ENCODE measurements at places on chromosomes 12 and 14. TPM values are rescaled to one million over a fixed set of nuclear protein-coding genes. Genes with fewer than 3 reads are reported as not detected.

Gene ARHGEF25
- 25.7 TPM for total RNA-seq

GRCh38 chr12:121451961-121452339 is 52.0 kb downstream of the RNF34 start:
- no peak for DNase-seq

Gene TAMALIN
- 5.4 TPM for total RNA-seq

GRCh38 chr12:121238604-121239350 is 28.8 kb downstream of the P2RX4 start:
- DNase-seq: no peak

DNA sequence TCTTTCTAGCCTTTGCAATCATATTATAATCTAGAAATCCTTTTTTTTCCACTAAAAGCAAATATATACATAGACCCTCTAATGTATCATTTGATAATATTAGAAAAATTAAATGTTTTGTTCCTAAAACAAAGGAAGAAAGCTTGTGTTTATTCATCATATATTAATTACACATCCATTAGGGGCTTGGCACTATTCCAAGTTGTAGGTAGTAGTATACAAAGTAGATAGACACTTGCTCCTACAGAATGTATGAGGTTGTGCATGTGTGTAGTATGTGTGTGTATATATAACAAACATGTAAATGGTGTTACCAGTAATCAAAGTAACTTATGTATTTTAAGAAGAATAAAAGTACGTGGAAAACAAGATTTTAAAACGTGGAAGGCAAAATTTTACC is 15.0 kb upstream of the KCNMB4 start:
- no peak for DNase-seq

DNA sequence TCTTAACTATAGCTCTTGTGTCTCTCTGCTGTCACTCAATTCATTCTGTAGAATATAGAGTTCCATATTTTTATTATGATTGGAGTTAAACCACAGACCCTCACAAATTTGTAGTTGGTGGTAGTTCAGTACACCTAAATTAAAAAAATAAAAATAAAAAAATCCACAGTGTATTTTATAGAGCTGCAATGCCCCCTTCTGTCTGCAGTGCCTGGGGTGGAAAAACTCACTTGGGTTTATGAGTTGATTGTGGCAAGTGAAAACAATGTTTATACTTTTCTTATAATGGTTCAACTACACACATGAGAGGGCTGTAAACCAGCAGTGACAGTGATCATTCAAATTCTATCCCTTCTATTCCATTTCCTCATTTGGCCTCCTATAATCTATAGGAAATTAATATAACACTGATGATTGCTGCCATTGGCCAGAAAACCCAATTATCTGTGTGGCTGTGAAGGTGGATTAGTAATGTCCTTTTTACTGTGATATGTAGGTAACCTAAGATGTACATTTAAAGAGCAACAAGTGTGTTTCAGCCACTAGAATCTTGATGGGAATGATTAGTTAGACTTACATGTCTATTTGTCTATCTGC is 166.9 kb upstream of the LRIG3 start:
- no peak for DNase-seq

Gene KRT1
- 0.64 TPM for total RNA-seq

- DNase-seq: no peak
Observed at GRCh38 chr14:73223049-73223448, 14.3 kb upstream of the PAPLN start.

DNA sequence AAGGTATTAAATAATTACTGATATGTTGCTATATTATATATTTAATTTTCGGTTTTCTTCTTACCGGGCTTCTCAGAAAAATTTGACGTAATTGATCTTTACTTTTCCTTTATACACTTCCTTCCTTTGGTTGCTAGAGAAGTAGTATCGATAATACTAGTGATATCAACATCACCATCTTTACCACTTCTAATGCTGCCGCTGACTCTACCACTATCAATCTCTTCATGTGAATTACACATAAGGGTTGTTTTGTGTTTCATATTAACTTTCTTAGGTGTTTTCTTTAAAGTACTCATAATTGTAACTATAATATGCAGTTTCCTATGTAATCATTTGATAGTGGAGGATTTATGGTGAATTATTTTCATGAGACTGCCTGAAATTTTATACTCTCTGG is 30.9 kb upstream of the KLRF1 start:
- DNase-seq: no peak

Gene GLIPR1L1
- not detected for total RNA-seq

GRCh38 chr14:65745396-65746190 is 333.1 kb downstream of the FUT8 start:
- DNase-seq: no peak

DNA sequence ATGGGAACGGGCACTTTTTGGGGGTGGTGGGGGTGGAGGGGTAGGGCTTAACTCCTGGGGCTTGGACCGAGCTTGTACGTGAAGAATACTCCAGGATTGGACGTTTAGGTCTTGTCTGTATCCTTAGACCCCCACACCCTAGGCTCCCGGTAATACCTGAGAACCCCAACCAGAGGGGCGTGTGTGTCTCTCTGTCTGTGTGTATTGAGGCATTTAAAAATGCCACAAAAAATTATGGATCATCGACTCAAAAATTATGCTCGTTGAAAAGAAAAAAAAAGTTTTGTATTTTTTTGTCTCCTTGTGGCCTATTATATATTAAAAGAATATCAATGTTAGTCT is 459 bp downstream of the PPFIBP1 start:
- DNase-seq: no peak

DNA sequence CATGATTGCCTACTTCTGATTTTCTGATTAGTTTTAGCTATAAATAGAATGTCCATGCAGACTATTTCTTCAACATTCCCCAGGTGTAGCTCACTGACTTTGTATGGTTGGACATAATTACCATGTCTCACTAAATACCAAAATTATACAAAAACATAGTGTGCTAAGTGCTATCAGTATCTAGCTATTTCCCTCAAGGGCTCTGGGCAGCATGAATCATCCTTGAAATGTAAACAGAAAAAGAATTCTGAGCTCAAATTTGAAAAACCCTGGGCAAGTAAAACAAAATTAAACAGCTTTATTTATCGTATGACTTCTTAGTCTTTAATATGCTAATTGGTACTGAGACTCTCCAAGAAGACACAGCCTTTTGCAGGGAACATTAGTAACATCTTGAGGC is 82.9 kb downstream of the SPATA7 start:
- no peak for DNase-seq

Gene ALDH1L2
- 7.0 TPM for total RNA-seq

Gene CYP46A1
- total RNA-seq: 6.1 TPM

GRCh38 chr12:47316609-47317049 is 236.9 kb upstream of the AMIGO2 start:
- no peak for DNase-seq

DNA sequence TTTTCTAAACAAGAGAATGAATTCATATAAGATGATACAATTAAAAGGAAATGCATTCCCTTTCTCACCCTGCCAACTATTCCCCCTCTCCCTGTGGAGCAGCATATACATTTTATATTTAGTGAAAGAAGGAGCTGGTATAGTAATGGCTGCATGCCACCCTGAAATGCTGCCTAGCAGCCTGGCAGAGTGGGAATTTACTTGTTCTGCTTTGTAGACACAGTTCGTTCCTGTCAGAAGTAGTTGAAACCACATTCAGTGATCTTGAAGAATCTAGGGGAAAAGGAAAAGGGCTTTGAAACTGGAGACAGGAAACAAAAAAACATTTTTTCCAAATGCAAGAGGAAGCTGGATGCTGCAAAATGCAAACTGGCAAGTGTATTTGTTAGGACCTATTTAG is 176.0 kb upstream of the PLEKHA5 start:
- no peak for DNase-seq

Gene ESYT1
- total RNA-seq: 32.2 TPM

Gene EML1
- total RNA-seq: 26.8 TPM

DNA sequence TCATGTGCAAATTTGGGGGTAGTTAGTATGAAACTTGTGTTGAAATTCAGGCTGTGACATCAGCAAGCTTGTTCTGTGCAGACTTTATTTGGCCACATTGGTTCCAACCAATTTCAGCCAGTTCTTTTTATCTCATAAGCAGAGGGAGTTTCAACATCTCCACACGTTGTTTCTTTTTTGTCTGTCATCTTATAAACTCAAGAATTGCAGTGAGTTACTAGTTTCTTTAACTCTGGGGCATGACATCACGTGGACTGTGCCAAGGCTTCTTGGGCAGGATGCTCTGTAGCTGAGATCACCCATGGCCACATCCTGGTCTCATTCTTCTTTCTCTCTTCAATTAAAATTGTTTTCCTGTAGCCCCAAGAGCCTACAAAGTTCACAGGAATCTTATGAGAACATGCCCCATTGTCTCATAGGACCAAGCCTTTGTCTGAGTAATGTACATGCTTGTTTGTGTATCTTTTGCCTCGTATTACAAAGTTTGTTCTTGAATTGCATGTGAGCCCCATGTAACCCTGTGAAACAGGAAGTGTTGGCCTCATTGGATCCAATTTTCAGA is 982.0 kb upstream of the TMEM132C start:
- no peak for DNase-seq

GRCh38 chr14:67618617-67619063 is 1.1 kb upstream of the ARG2 start:
- DNase-seq: no peak

- DNase-seq: no peak
Observed at GRCh38 chr12:65634626-65635331, 189.5 kb upstream of the HMGA2 start.

Gene KRT3
- not detected for total RNA-seq

Gene CSRP2
- 50.0 TPM for total RNA-seq

DNA sequence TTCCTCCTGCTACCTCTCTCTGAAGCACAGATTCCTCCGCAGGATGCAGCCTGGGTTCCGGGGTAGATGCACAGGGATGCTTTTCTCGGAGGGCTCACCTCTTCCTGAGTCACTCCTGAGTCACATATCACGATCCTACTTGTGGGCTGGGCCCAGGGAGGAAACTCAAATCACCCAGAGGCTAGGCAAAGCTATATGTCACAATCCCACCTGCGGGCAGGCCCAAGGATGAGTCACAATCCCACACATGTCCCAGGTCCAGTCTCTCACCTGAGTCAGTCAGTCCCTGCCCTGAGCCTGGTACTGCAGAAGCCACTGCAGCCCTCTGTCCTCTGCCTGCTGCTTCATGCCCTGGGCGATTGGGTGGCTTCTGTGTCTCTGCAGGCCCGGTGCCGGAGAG is 149.0 kb upstream of the GSC start:
- no peak for DNase-seq

- peak; percentile 13 for DNase-seq
Observed at GRCh38 chr12:103930787-103931735, 851 bp downstream of the HSP90B1 start.

Gene SLC17A8
- 8.8 TPM for total RNA-seq

DNA sequence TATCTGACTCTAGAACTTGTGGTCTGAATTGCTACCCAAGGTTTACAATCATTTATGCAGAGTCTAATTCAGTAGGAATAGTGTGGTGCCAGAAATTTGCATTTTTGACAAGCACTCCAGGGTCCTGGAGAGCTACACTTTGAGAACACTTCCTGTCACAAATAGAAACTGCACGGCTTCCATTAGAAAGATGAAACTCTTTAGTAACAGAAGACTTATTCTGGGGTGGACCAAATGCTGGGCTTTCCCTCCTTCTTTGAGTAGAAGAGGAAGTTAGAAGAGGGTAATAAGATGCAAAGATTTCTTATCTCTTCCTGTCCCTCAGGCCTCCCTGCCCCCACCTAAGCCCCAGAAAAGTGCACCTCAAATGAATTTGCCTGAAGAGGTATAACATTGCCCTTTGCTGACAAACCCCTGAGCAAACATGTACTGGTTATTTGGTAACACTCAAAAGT is 28.4 kb downstream of the DGLUCY start:
- DNase-seq: no peak

GRCh38 chr12:66648033-66648735 is 30.7 kb downstream of the GRIP1 start:
- DNase-seq: no peak

GRCh38 chr14:103138301-103139131 is 15.3 kb downstream of the TNFAIP2 start:
- DNase-seq: no peak

DNA sequence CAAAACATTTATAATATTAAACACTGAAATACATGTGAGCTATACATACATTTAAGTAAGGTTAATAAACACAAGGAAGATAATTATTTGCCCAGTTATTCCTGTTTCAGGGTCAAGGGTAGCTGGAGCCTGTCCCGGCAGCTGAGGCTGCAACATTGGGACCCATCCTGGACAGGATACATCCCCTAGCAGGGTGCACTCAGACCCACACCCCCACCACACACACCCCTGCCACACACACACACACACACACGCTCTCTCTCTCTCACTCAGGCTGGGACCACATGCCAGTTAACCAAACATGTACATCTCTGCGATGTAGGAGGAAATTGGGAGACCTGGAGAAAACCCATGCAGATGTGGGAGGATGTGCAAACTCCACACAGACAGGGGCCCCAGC is 112.6 kb upstream of the TMCC3 start:
- no peak for DNase-seq

DNA sequence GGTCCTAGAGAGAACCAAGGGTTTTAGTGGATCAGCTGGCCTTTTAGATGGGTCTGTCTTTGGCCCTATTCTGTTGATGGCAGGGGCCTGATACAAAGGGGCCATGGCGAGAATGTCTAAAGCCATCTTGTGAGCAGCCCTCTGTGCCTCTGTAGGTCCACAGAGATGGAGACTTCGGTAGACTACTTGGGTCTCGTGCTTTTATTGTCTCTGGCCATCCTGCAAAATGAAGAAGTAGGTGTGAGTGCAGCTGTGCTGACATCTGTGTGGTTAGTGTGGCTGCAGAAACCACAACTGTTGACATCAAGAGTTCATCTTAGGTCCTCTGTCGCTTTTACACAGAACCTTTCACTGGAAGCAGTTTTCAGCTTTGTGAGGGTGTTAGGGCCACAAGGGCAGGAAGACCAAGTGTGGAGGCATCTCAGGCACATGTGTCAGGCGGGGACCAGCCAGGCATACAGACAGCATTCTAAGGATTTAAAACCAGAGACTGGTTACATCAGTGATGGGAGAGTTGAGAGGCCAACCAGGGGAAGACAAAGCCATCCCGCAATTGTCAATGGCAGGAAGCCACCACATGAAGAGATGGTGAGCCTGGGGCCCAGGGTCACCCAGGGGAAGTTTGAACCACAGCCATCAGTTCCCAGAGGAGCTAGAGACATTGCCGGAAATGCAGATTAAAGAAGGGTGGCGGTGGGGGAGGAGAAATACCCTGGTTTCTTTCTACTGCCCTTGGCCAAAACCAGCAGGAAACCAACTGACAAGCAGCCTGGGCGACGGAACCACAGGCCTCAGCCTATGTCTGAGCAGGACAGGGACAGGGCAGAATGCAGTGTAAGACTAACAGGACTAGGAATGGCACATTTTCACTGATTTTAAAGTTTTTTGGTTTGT is 13.0 kb upstream of the TPCN1 start:
- DNase-seq: no peak

GRCh38 chr12:124740691-124741137 is 123.0 kb downstream of the SCARB1 start:
- no peak for DNase-seq

DNA sequence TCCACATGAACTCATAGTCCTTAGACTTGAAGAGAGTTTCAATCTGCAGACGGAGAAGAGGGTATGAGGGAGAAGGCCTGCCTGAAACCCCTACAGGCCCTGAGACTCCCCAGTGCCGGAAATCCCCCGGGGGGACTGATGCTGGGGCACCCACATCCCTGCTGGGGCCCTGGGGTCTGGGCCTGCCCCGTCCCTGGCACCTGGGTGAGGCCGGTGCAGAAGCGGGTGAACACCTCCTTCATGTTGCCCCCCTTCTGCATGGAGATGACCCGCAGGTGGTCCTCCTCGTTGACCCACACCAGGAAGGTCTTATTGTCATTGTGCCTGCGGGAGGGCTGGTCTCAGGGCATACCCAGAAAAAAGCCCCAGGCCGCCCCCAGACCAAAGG is 2.4 kb downstream of the CKB start:
- no peak for DNase-seq

GRCh38 chr12:27221625-27222387 is 22.3 kb upstream of the STK38L start:
- no peak for DNase-seq
